Stimulated activated CD4-positive, alpha-beta T cell treated with anti-CD3 and anti-CD28 coated beads, Interleukin-2, amount 100 ng/mL, for 24 hours (primary cell): ENCODE measurements at places on chromosomes 6 and 20.

DNA sequence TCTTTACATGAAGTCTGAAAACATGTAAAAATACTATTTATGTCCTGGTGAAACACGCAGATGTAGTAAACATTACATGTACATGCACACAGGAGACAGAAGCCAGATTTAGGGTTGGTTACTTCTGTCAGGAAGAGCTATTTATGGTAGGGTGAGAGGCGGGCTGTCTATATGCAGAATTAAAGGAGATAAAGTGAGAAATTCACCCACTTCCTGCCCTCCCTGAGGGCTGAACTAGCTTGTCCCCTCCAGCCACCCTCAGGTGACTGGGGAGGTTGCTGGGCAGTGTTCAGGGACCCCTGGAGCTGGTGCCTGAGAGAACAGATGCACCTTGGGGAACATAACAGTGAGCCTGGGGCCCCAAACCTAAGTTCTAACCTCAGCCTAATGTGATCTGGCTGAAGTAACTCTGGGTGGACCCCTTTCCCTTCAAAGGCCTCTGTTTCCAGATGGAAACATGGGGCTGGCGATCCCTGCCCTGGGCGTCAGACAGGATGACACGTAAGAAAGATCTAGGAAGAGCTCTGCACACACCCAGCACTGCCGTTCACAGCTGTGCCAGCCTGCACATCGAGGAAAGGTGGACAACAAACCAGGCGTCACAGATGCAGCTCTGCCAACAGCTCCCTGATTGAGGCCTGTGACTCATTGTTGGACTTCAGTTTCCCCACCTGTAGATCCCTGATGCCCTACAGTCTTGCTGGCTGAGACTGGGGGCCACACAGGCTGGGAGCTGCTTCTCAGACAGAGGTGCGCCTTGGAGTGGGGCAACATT is 1.3 kb downstream of the PI16 start:
- no peak for DNase-seq

DNA sequence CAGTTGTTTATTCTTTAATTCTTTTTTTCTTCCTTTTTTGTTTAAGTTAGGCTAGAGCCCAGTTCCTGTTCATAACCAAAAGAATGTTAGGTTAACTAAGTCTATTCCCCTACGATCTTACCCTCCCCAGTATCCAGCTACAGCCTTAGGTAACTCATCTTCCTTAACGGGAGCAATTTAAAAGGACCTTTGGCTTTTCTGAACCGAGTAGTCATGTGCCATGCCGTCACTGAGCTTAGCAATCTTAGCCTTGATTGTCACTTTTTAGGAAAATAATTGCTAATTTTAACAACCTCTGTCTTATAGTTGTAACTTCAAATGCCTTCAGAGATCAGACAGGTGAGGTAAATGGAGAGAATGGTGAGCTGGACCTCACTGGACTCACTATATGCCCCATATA is 6.2 kb downstream of the METTL24 start:
- no peak for DNase-seq

- no peak for DNase-seq
Observed at GRCh38 chr6:168451805-168452517, 11.0 kb downstream of the SMOC2 start.

DNA sequence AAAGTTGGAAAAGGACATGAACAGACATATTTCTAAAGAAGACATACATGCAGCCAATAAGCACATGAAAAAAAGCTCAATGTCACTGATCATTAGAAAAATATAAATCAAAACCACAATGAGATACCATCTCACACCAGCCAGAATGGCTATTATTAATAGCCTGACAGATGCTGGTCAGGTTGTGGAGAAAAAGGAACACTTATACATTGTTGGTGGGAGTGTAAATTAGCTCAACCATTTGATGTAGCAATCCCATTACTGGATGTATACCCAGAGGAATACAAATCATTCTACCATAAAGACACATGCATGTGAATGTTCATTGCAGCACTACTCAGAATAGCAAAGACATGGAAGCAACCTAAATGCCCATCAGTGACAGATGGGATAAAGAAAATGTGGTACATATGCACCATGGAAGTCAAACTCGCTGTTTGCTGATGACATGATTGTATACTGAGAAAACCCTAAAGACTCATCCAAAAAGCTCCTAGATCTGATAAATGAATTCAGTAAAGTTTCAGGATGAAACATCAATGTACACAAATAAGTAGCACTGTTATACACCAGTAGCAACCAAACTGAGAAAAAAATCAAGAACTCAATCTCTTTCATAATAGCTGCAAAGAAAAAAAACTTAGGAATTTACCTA is 196.8 kb downstream of the ADGB start:
- no peak for DNase-seq

- DNase-seq, result no peak
Observed at GRCh38 chr6:25042536-25042935, 106.8 kb upstream of the RIPOR2 start.

GRCh38 chr6:134183844-134184243 is 131.4 kb upstream of the SLC2A12 start:
- no peak for DNase-seq

- DNase-seq, result no peak
Observed at GRCh38 chr6:14386668-14387067, 269.1 kb downstream of the CD83 start.

DNA sequence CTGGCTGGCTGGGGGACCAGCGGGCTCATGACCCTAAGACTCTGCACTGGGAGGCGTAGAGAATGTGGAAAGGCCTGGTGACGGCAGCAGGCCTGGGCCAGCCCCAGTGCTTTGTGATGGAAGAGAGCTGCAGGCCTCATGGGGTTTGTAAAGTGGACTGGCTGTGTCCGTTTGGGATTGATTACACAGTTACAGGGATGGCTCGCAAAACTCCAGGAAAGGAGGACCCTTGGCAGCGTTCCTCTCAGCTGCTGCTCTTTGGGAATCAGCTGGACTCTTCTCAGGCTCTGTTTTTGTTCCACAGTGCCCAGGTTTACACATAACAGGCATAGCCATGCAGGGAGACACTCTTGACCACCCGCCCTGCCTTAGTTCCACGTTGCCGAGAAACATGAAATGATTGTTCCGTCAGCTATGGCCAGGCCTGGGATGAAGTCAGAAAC is 89.0 kb downstream of the SLX4IP start:
- no peak for DNase-seq

GRCh38 chr6:151477726-151478125 is 16.1 kb upstream of the CCDC170 start:
- DNase-seq, result no peak

GRCh38 chr6:11412616-11413015 is 124.9 kb upstream of the TMEM170B start:
- DNase-seq, result no peak

DNA sequence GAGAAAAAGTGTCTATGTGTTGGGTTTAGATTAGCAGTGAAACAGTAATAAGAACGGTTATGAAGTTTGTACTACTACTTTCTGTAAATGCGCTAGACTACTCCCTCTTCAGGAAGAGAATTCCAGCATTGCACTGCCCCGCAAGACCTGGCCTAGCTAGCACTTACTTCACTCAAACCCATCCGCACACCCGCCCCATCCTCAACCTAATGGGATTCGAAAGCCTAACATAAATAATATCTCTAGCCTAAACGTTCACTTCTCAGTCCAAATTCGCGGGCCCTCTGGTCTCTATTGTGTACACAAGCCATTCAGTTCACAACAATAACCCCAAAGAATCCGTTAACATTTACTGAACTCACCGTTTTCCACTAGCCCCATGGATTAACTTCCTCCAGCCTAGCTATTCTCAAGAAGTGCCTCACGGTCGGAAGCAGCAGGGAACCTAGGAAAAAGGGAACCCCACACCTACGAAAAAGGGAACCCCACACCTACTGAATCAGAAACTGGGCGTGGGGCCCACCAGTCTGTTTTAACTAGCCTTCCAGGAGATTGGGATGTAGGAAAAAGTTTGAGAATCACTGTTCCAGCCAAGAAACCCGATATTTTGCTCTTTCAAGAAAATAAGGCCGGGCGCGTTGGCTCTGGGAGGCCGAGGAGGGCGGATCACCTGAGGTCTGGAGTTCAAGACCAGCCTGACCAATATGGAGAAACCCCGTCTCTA is 45.4 kb upstream of the BTN3A2 start:
- no peak for DNase-seq

- no peak for DNase-seq
Observed at GRCh38 chr6:79750806-79751205, 119.7 kb downstream of the SH3BGRL2 start.

DNA sequence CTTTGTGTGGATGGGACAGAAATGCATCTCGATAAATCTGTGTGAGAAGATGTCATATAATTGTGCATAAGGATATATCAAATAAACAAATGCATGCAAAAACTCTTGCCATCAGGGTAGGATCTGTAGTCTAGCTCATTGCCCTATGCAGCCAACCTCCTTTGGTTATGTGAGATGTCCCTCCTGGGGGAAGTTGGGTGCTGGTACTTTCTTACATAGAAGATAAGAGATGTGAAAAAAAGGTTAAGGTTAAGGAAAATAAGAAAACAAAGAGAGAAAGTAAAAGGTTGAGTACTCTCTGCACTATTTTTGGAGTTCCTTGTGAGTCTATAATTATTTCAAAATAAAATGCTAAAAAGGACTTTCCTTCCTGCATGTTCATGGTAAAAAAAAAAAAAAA is 30.4 kb downstream of the ZDHHC14 start:
- DNase-seq, result no peak

GRCh38 chr20:38143646-38144554 is 21.2 kb downstream of the TGM2 start:
- DNase-seq, result no peak

DNA sequence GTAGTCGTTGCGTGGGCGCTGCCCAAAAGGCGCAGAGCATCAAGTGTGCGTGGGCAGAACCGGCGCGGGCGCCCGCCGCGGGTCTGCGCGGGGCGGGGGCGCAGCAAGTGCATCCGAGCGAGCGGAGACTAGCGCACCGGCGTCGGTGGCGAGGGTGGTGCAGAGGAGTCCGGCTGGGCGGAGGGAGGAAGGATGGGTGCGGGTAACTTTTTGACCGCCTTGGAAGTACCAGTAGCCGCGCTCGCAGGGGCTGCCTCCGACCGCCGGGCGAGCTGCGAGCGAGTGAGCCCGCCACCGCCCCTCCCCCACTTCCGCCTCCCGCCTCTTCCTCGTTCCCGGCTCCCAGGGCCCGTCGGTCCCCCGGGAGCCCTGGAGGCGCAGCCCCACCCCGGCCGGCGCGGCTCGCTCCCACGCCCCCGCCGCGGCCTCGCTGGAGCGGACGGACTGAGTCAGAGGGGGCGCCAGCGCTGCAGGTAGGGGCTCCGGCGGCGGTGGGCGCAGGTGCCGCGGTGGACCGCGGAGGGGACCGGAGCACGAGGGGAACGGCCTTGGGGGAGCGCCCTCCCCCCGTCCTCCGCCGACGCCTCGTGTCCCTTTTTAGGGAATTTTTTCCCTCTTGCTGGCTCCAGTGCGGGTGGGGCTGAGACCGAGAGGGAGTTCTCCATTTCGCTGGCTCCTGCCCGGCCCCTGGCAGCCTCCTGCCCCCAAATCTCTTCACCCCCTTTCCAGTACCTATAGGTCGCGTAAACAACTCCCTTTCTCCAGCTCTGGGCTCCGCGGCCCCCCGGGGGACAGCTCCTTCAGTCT is 1.6 kb upstream of the DBNDD2 start:
- peak; percentile 53 for DNase-seq

- DNase-seq, result no peak
Observed at GRCh38 chr6:111724505-111724904, 118.8 kb upstream of the TRAF3IP2 start.

DNA sequence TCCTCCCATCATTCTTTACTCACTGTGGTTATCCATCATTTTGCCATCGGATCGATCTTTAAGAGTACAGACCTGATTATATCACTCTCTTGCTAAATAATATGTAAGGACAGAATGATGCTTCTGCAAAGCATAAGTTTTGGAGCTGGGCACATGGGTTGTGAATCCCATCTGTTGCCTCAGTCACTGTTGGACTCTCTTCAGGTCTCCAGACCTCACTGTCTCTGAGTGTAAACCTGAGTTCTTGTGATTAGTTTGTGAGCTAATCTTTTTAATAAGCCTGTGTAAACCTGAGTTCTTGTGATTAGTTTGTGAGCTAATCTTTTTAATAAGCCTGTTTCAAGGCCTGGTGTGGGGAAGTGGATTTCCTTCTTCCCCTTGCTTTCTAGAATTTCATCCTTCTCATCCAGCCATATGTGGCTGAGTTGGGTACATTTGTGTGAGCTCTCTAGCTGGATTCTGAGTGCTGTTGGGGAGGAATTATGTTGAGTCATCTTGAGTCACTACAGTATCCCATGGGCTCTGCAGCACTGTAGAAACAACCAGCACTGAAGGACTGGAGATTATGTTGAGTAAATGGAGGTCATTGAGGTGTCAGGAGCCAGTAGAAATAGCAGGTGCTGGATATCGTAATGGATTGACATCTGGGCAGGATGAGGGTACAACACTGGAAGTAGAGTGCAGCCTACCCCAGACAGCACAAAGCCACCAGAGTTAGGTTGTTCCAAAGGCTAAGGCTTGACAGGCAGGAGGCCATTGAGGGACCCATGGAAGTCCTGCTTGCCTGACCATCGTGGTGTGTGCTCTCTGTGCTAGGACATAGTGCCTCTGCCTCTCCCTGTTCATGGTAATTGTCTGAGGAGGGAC is 52.4 kb downstream of the SCAND1 start:
- no peak for DNase-seq

GRCh38 chr6:109443425-109443950 is 3.0 kb downstream of the SMPD2 start:
- no peak for DNase-seq

GRCh38 chr6:100261486-100261885 is 203.2 kb downstream of the SIM1 start:
- DNase-seq, result no peak

- peak; percentile 62 for DNase-seq
Observed at GRCh38 chr6:129766959-129767728, 57.2 kb upstream of the ARHGAP18 start.

DNA sequence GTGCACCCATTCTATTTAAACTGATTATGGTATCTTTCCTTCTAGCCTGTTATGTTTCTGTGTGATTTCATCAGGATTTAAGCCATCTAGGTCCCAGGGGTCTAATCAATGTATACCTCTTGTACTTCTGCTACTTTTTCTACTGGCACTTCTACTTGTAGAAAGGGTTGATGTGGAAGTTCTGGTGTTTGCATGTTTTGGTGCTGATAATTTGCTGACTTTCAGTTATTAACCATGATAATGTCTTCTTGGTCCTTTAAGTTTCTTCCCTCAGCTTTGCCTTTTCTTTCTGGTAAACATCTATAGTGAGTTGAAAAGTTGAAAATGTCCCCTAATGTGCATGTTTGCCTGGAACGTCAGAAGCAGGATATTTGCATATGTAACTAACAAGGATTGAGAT is 390.6 kb upstream of the MAP3K7 start:
- no peak for DNase-seq
